ENCODE measurements at places on chromosomes 6 and 20.

DNA sequence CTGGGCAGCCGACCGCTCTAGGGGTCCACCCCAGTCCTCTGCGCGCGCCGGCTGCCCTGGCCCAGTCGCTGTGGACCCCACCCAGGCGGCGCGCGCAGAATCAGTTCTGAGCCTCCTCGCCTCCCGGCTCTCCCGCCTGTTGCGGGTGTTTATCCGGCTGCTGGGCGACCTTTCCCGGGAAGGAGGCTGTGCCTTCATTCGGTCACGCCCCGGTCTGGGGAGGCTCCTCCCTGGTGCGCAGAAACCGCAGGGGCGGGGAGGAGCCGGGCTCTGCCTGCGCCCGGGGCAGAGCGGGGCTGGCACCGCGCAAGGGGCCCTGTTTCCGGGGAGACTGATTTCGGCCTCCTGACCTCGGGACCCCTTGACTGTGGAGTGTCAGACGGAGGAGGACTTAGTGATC, 80.8 kb upstream of the EYS start:
- DNase-seq: no peak

- DNase-seq: no peak
These were observed 1.9 kb upstream of the HMGA1 start for GRCh38 chr6:34234667-34235306.

DNA sequence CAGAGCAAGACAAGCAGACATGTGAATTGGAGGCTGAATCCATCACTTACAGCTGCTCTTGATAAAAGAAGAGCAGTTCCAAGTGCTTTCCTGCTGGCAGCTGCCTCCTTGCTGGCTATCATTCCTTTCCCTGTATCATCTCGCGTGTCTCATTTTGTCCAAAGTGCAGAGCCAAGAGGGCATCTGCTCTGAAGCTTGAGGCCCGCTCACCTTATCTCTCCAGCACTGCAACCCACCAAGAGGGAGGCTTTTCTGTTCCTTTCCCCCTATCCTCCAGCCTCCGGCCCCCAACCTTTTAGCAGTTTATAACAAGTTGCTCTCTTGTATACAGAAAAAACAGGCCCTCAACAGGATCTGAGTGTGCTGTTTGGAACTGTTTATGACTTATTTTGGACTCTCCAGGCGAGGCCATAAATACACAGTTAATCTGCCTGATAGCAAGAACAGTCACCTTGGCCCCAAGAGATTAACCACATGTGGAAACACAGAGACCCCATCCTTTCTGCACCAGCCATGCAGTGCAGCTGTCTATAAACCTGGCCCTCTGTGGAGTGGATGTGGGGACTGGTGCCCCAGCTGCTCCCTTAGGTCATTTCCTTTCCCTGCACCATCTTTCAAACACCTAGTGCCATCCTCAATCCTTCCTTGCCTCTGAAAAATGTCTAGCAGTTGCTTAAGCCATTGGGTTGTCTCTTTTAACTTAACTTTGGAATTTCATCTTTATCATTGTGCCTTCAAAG, 172.5 kb upstream of the FERMT1 start:
- DNase-seq: no peak

DNA sequence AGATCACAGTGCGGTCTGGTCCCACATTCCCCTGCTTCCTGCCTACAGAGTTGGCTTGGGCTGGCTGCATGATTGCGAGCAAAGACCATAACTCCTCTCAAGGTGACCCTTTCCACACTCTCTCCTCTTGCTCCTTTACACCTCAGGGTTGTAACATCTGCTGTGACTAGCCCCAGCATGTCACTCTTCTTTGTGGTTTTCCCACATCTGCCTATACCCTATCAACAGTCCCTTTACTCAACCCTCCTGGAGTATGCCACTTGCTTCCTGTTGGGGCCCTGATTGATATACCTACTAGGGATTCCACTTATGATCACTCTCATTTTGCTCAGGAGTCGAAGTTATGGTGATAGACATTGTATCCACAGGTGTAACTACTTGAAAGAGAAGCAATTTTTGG, 58.9 kb upstream of the SGK1 start:
- DNase-seq: no peak

DNA sequence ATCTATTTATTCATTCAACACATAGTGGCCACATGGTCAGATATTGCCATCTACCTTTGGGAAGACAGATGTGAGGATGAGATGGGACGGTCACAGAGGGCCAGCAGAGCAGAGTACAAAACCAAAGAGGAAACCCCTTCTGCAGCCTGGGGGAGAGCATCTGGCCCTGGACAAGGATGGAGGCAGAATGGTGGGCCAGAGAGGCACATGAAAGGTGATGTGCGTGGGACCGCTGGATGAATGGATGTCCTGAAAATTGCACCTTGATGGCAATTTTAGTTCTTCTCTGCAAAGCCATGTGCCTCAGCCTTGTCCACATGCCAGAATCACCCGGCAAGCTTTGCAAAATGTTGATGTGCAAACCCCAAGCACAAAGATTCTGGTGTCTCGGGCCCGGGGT, 77.4 kb upstream of the CD93 start:
- no peak for DNase-seq

DNA sequence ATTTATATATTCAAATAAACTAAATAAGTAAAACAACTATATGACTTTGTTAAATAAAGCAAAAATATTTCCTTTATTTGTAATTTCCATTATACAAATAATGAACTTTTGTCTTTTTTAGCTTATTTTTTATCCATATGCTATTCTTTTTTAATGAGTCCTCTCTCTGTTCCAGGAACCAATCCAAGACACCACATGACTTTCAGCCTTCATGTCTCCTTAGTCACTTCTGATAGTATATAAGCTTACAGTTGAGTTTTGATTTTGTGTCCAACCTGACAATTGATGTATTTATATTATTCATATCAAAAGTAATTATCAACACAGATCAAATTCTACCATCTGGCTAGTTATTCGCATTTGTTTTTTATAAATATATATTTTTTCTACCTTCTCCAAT, 582.3 kb upstream of the GJE1 start:
- DNase-seq: no peak

DNA sequence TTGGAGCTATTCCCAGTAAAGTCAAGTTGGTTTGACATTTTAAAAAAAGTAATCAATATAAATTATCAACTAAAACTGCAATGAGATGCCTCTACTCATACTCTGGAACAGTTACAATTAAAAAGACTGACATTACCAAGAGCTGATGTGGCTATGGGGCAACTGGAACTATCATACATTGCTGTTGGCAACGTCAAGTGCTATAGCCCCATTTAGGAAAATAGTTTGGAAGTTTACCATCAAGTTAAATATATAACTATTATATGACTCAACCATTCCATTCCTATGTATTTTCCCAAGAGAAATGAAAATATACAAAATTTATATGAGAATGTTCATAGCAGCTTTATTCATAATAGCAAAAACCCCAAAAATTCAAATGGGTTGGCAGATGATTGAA, 111.4 kb upstream of the HDGFL1 start:
- no peak for DNase-seq

DNA sequence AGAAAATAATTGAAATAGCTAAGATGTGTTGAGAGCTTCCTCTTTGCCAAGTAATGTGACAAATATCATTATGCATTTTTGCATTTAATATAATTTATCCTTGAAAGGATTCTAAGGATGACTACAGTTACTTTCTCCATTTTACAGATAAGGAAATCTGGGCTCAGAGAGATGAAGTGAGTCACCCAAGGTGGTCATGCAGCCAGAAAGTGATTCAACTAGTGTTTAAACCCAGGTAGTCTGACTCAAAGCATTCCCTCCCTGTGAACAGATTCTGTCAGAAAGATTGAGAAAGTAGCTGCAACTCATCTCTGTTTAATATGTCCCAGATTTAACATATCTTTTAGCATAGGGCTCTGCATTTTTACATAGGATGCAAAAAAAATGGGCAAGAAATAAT, 28.1 kb downstream of the NRSN1 start:
- DNase-seq: no peak

DNA sequence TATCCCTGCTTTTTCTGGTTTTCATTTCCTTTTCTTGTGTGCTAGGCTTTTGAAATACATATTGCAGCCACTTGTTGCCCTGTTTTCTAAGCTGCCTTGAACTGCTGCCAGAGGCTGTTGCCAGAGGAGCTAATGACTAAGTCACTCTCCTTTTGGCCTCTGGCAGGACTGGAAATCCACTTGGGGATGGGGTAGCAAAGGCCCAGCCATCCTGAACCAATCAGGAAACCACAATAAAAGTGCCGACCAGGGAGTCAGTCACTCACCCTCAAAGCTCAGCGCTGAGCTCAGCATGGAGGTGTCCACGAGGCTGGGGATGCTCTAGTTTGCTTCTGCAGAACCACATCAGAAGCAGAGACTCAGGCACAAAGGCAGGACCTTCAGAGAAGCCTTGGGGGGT, 813.0 kb downstream of the DHX35 start:
- DNase-seq: no peak

- DNase-seq: no peak
These were observed 63.5 kb downstream of the THBS2 start for GRCh38 chr6:169190144-169190584.

GRCh38 chr6:27019651-27020552, 227.6 kb upstream of the PRSS16 start:
- DNase-seq: peak; percentile 0

DNA sequence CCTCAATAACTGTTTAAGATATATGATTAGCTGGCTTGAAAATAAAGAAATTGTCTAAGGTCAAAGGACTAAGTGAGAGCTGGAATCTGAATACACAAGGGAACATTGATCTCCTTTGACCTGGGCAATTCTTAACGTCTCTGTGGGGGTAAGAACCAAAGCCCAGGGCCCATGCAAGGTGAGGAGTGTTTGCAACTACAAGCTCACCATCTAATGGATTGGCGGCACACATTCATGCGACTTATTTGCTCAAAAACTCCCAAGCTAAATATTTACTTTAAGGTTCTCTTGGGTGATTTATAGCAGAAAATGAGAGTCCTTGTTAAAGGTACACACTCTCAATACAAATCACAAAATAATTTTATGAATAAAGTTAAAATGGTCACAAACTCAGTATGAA, 392.0 kb upstream of the FLRT3 start:
- no peak for DNase-seq

DNA sequence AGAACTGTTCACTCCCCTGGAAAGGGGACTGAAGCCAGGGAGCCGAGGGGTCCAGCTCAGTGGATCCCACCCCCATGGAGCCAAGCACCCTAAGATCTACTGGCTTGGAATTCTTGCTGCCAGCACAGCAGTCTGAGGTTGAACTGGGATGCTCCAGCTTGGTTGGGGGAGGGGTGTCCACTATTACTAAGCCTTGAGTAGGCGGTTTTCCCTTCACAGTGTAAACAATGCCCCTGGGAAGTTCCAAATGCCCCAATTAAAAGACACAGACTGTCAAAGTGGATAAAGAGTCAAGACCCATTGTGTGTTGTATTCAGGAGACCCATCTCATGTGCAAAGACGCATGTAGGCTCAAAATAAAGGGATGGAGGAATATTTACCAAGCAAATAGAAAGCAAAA, 150.2 kb downstream of the LPA start:
- DNase-seq: no peak

- no peak for DNase-seq
These were observed 11.8 kb upstream of the SPAG4 start for GRCh38 chr20:35603695-35604448.

DNA sequence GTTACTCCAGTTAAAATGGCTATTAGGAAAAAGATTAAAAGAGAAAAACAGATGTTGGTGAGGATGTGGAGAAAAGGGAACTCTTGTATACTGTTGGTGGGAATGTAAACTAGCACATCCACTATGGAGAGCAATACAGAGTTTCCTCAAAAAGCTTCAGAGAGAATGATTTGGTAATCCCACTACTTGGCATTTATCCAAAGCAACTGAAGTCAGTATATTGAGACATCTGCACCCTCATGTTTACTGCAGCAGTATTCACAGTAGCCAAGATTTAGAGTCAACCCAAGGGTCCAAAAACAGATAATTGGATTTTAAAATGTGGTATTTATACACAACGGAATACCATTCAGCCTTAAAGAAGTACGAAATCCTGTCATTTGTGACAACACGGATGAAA, 469.5 kb downstream of the QKI start:
- DNase-seq: no peak

DNA sequence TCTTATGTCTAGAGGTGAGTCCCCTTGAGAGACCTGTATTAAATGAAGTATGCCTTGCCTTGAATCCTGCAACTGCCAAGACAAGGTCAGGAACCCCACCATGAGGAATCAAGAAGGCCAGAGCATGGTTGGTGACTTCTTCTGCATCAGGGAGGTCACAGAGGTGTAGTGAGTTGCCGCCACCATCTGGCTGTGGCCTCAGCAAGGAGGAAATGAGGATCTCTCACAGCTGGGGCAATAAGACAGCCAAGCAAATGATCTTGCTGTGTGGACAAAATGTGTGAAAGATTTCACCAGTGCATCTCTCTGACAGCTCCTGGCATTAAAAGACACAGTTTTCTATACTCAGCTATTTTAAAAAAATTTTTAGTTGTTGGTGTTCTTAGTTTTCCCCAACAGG, 611.0 kb downstream of the DOK5 start:
- no peak for DNase-seq

GRCh38 chr6:10569392-10570127, 48.4 kb downstream of the GCNT2 start:
- no peak for DNase-seq

DNA sequence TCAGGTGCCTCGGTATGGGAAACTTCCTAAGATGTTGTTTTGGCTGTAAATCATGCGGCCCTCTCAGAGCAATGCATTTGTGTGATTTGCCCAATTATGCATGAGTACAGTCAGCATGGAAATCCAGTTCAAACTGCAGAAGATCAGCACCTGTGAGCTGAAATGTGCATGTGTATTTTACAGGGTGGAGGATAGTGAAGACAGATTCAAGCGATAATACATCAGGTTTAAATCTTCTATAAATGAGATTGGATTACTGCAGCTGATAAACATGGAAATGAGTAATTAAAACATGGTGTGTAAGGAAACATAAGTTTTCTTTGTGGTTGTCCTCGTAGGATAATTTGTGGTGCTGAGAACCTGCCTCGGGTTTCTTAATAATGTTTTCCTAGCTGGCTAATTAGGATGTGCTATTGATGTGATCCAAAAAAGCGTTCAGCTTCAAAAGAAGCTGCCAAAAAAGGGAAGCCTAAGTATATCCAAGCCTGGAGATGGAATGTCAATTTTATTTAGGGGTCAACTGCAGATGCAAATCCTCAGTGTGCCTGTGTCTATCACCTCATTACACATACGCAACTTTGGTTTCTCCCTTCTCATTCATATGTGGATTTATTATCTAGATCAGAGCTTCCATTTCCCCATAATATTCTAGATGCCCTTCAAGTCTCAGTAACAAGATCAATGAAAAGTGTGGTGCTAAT, 117.1 kb upstream of the CCDC28A start:
- DNase-seq: no peak

GRCh38 chr20:41169791-41170351, 32.5 kb downstream of the PLCG1 start:
- DNase-seq: no peak

- no peak for DNase-seq
These were observed 273.0 kb downstream of the TFAP2A start for GRCh38 chr6:10141746-10142443.
